ENCODE measurements at places on chromosomes 6 and 20.

GRCh38 chr20:46361381-46361780, 45.0 kb downstream of the ELMO2 start:
- no peak for DNase-seq
- H3K4me3 ChIP-seq = no peak overlapping the region
- H3K4me1 ChIP-seq = peaks cover 4% of the 10 kb centered on the region
- H3K36me3 ChIP-seq = peaks cover 7% of the 10 kb centered on the region
- H3K27me3 ChIP-seq = no peaks in the 10 kb centered on the region
- no peak overlapping the region for H3K27ac ChIP-seq

DNA sequence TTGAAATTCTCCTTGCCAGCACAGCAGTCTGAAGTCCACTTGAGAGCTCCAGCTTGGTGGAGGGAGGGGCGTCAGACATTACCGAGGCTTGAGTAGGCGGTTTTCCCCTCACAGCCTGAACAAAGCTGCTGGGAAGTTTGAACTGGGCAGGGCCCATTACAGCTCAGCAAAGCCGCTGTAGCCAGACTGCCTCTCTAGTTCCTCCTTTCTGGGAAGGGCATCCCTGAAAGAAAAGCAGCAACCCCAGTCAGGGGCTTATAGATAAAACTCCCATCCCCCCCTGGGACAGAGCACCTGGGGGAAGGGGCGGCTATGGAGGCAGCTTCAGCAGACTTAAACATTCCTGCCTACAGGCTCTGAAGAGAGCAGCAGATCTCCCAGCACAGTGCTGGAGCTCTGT, 325.3 kb downstream of the GJA1 start:
- no peak overlapping the region for H3K4me3 ChIP-seq
- no peak for DNase-seq
- no peaks in the 10 kb centered on the region for H3K27me3 ChIP-seq
- no peaks in the 10 kb centered on the region for H3K36me3 ChIP-seq
- H3K27ac ChIP-seq = no peak overlapping the region
- no peaks in the 10 kb centered on the region for H3K4me1 ChIP-seq

DNA sequence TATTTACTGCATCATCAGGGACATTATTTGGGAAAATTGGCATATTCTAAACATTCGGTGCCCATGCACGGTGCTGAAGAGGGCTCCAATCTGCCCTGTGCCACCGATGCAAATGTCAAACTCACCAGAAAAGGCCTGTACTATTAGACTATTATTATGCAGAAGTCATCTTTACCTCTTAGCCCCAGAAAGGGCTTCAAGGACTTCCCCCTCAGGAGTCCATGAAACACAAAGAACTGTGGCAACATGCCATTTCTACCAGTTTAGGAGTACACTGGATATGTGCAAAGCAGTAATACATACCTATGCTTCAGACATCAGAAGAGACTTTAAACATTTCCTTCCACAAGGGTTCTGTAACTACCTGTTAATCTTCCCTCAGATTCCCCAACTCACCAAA, 8.6 kb downstream of the DIDO1 start:
- H3K4me1 ChIP-seq = peaks cover 41% of the 10 kb centered on the region
- H3K4me3 ChIP-seq = no peak overlapping the region
- no peaks in the 10 kb centered on the region for H3K36me3 ChIP-seq
- DNase-seq = no peak
- no peaks in the 10 kb centered on the region for H3K27me3 ChIP-seq

GRCh38 chr20:32532246-32532645, 52.9 kb downstream of the NOL4L start:
- H3K36me3 ChIP-seq = no peaks in the 10 kb centered on the region
- H3K27ac ChIP-seq = no peak overlapping the region
- H3K4me3 ChIP-seq = no peak overlapping the region
- H3K27me3 ChIP-seq = peaks cover 13% of the 10 kb centered on the region

DNA sequence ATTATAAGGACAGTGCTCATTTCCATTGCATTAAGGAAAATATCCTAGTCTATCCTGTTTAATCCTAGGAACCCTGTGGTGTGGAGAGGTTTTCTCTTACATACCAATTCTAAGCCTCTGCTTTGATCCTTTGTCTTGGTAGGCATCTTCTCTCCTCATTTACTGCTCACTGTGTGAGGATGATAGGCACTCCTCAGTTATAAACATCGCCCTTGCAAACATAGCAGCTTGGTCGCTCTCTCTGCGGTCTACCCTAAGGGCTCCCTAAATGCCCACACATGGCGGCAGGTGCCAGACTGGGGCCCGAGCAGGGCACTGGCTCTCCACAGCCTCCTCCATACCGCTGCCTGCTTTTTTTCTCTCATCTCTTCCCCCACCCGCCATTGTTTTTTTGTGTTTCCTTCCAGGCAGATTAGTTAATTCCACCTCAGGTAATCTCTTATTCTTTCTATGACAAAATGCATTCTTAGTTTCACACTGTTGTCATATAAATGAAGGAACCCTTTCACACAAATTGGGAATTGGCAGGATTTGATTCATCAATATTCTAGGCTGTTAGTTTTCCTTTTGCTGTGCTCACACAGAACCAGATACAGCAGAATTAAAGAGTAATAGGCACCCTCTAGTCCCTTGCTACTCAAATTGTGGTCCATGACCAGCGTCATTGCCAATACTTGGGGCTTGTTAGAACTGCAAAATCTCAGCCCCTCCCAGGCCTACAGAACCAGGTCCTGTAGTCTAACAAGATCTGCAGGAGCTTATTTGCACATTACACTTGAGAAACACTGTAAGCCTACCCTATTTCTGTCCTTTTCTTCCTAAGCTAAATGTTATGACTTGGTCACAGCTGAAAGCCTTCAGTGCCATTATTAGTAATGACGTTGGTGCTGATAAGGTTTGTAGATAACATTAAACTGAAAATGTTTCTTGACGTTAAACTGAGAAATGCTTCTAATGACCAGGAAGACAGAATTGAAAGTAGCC, 36.3 kb downstream of the CARMIL1 start:
- H3K4me3 ChIP-seq = no peak overlapping the region
- peaks cover 2% of the 10 kb centered on the region for H3K4me1 ChIP-seq
- no peaks in the 10 kb centered on the region for H3K36me3 ChIP-seq
- DNase-seq = no peak

DNA sequence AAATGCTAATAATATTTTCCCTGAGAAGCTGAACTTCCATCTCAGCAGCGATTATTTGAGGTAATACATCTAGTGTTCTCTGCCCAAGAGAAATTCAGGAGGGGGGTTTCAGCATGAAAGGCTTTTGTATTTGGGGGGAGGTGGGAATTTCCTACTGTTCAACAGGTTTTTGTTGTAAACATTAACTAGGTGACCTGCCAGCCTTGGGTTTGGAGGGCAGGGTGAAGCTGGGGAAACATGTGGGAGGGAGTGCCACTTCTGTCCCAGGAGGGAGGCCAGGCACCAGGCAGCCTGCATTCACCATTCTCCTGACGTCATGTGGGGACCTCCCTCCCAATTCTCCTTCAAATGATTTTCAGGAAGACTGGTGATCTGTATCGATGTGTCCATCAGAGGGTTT, 37.7 kb upstream of the PKHD1 start:
- no peaks in the 10 kb centered on the region for H3K4me1 ChIP-seq
- no peaks in the 10 kb centered on the region for H3K27me3 ChIP-seq
- no peak overlapping the region for H3K4me3 ChIP-seq
- H3K27ac ChIP-seq = no peak overlapping the region

DNA sequence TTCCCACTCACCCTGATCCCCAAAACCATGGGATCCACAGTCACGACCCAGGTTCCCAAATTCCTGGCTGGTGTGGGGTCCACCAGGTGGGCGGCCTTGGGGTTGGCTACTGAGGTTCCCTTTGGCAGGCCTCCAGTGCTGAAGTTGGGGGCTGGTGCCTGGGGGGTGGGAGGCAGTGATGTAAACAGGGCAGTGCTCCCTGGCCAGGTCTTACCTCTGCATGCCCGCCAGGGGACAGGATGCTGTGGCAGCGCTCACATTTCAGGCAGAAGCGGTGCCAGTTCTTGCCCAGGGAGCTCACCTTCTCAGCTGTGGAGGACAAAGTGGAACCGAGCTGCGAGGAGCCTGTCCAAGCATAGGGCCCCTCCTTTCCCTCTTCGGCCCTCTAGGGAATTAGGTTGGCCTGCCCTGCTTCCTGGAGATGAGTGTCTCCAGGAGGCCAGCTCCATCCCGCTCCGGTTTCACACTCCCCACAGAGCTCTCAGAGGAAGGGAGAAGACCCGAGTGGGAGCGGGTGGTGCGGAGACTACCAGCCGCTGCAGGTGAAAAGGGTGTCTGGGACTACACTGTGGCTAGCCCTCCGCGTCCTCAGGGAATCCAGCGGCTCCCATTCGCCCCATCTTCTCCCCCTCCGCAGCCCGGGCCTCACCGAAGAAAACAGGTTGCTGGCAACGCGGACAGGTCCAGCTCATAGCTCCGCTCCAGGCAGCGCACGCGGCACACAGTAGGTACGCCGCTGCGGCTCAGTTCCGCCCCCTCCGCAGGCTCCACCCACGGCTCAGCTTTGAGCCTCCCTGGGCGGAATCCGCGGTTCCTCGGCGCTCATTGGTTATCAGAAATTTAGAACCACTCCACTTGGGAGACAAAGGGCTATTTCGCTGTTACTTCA, at the start of gene CRIP3:
Gene CRIP3 (minus strand): TSS at position 726 of the 889 bp plus-strand sequence. CDS start 34 bp downstream, at position 692.
- H3K4me3 ChIP-seq = peak within 1 kb of the TSS; percentile 60
- H3K27me3 ChIP-seq = no peaks in the 10 kb centered on the region
- DNase-seq = peak; percentile 60
- H3K36me3 ChIP-seq = no peaks in the 10 kb centered on the region

DNA sequence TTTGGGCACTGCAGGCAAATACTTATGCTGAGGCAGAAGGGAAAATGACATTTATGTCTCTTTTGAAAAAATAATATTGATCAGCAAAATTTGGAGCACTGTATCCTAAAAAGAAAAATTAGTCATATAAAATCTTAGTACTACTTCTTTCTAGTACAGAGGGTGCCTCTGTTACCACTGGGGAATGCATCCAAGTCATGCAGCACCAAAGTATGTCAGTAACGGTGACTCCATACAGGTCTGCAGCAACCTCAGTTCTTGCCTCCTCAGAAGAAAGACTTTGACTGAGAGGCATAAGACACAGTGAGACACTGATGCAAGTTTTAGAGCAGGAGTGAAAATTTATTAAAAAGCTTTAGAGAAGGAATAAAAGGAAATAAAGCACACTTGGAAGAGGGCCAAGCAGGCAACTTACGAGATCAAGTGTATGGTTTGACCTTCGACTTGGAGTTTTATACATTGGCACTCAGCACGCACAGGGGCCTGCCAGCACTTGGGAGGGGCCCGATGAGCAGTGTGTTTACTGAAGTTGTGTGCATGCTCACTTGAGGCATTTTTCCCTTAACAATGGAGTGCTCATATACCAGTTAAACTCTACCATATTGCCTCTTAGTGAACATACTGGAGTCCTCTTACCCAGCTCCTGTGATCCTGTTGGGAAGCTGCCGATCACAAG, 1244.8 kb downstream of the EPHA7 start:
- no peaks in the 10 kb centered on the region for H3K27me3 ChIP-seq
- H3K36me3 ChIP-seq = no peaks in the 10 kb centered on the region
- no peak for DNase-seq
- H3K27ac ChIP-seq = no peak overlapping the region
- no peaks in the 10 kb centered on the region for H3K4me1 ChIP-seq

DNA sequence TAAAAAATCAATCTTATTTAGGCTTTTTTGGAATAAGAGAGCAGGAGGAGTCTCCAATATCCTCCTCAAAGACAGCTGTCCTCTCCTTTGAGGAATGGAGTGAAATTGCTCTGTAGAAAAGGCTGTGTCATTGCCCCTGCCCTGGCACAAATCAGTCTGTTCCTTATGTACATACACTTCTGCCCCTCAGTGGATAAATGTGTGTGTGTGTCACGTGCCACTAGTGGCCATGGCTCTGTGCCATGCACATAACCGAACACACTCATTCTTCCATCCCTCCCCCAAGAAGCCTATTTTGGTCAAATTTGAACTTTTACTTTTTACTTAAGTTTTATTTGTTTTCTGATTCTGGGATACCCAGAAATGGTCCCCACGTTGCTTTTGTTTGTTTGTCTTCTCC, 49.2 kb downstream of the ANKS1A start:
- H3K27me3 ChIP-seq = no peaks in the 10 kb centered on the region
- no peak for DNase-seq
- no peak overlapping the region for H3K27ac ChIP-seq
- H3K36me3 ChIP-seq = no peaks in the 10 kb centered on the region
- H3K4me1 ChIP-seq = no peaks in the 10 kb centered on the region

DNA sequence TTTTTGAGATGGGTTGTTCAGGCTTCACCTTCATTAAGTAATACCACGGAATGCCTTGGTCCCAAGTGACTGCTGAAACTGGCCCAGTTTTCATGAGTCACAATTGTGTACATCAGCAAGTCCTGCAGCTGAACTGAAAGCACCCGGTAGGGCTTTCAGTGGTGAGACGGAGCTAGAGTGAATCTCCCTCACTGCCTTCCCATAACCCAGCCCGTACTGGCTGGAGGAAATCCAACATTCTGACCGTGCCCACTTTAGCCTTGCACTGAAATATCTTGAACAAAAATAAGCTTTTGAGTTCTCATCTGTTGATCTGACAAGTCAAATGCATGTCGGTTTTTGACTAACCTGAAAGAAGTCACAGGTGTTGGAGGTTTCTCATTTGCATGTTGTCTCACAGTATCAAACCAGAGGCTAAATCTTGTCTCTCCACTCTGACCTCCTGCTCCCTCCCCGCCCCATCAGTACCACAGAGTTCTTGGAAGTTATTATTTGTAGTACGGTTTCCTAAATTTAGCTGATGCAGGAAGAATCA, 35.9 kb downstream of the DUSP22 start:
- no peaks in the 10 kb centered on the region for H3K36me3 ChIP-seq
- H3K27me3 ChIP-seq = no peaks in the 10 kb centered on the region
- no peak for DNase-seq

GRCh38 chr6:15989397-15989796, 139.5 kb upstream of the MYLIP start:
- H3K4me1 ChIP-seq = no peaks in the 10 kb centered on the region
- no peak overlapping the region for H3K27ac ChIP-seq
- no peaks in the 10 kb centered on the region for H3K36me3 ChIP-seq
- H3K4me3 ChIP-seq = no peak overlapping the region
- no peaks in the 10 kb centered on the region for H3K27me3 ChIP-seq

DNA sequence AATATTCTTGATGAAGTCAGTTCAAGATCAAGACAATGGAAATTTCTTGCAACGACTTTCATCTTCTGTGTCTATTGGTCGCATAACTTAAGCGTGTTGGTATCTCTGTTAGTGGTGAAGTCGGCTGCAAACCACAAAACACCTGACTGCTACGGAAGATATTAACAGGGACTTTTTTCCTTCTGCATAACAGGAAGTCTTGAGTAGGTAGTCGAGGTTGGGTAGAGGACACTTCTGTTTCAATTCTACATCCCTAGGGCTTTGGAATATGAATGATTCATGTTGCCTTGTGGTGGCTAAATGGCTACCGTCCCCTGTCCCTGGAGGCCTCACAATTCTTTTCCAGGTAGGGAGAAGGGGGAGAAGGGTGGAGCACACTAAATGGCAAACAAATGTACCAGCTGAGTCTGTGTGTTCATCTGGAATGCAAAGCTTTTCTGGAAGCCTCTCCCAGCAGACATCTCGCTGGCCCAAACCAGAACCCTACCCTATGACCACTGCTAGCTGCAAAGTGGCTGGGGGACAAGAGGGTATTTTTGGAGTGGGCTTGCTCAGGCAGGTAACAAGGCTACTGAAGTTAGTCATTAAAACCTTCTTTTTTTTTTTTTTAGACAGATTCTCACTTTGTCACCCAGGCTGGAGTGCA, 34.6 kb upstream of the NKX2-2 start:
- DNase-seq = no peak
- H3K4me1 ChIP-seq = no peaks in the 10 kb centered on the region
- no peak overlapping the region for H3K4me3 ChIP-seq
- no peak overlapping the region for H3K27ac ChIP-seq
- no peaks in the 10 kb centered on the region for H3K36me3 ChIP-seq

Measured in H1 (cell line).